Prostate gland (tissue), 2 donors: ENCODE measurements at places on chromosomes 16 and 17.

GRCh38 chr17:48159232-48159631, 51.7 kb downstream of the SNX11 start:
- no peak for DNase-seq

- no peak for DNase-seq
Measured at GRCh38 chr17:39306509-39307212, 80.9 kb upstream of the STAC2 start.

- no peak for DNase-seq
Measured at GRCh38 chr16:10210944-10211343, 28.7 kb upstream of the GRIN2A start.

DNA sequence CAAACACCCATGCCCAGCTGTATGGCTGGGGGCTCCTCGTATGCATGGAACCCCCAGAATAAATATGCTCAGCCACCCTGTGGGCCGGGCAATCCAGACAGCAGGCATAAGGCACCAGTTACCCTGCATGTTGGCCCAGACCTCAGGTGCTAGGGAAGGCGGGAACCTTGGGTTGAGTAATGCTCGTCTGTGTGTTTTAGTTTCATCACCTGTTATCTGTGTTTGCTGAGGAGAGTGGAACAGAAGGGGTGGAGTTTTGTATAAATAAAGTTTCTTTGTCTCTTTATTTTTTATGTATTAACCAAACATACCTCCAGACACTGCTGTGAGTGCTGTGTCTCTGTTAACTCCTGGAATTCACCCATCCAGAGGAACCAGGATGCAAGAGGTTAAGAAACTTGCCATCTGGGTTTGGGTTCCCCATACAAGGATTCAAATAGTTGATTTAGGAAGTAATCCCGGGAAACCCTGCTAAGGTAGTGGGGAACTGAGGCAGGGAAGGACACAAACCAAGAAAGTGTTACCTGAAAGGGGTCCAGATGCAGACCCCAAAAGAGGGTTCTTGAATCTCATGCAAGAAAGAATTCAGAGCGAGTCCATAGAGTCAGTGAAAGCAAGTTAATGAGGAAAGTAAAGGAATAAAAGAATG, 37.4 kb upstream of the IL21R start:
- DNase-seq, result peak; percentile 67

- DNase-seq, result no peak
Measured at GRCh38 chr16:68492543-68493411, 44.5 kb upstream of the SMPD3 start.

GRCh38 chr16:79411805-79412204, 188.7 kb downstream of the MAF start:
- no peak for DNase-seq

- no peak for DNase-seq
Measured at GRCh38 chr17:19295473-19296135, 58.4 kb downstream of the EPN2 start.

DNA sequence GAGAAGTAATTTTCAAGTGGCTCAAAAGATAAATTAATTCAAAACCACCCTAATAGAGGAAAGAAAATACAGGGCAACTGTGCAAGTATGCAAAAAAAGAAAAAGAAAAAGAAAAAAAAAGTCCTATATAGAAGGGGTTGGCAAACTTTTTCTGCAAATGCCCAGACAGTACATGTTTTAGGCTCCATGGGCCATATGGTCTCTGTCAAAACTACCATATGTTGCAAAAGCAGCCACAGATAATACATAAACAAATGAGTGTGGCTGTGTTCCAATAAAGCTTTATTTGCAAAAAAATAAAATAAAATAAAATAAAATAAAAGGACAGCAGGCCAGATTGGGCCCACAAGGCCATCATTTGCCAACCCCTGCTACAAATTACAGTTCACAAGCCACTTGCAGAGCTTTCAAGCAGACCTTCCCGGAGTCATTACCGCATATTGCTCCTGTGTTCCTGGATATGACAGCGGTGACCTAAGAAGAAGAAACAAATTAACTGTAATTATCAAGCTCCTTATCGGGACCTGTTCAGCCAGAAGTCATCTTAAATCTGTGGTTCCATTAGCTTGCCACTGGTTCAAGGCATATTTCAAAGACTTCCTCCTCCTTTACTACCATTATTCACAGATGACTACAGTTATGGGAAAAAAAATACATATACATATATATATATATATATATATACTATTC, 15.9 kb downstream of the ZC3H7A start:
- no peak for DNase-seq

DNA sequence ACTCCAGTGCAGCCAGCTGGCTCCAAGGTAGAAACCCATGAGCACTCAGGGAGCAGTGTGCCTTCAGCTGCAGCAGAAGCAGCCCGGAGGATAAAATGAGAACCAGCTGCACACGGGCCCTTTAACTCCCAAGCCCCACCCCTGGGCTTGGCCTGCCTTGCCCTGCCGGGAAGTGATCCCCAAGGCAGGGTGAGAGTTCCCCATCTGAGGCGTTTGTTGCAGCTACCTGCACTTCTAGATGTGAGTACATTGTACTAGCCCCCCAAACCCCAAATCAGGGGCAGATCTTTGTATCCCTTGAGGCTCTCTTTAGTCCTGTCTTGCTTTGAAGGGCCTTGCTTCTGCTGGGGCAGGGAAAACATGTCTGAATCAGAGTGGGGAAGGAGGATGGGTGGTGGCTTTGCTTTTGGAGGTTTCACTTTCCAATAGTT, at the start of gene MVP:
MVP (plus strand) TSS at position 192 of the 431 bp plus-strand sequence. CDS start 10,088 bp downstream, outside the sequence.
- DNase-seq, result peak; percentile 63

DNA sequence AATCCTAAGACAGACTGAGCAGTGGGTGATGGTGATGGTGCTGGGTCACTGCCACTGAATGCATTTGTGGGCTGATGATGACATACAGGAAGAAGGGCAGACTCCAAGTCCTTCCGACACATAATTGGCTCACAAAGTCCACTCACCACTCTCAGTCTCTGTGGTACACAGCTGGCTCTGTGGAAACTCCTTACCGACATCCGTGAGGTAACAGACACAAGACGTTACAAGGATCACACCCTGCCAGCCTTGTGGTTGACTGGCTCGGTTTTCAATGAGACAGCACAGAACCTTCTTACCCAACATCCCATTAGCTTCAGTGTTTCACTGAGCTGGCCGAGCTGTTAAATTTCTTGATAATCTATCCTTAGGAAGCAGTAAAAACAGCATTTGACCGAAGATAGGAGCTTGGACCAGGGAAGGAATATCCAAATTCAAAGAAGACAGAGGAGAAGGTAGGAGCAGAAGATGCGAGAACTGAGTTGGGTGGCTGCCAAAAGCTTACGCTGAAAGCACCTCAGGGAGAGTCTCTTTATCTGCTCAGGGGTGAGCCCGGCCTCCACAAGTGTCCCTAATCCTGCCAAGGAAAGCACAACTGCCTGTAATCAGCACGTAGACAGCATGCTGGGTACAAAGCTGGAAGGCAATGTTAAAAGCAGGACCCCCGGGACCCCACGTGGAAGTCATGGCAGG, 5.5 kb upstream of the MXRA7 start:
- no peak for DNase-seq

GRCh38 chr16:4373356-4373908, 1.8 kb downstream of the VASN start:
- DNase-seq, result no peak

GRCh38 chr17:74126179-74126900, 77.1 kb upstream of the RPL38 start:
- DNase-seq, result no peak

DNA sequence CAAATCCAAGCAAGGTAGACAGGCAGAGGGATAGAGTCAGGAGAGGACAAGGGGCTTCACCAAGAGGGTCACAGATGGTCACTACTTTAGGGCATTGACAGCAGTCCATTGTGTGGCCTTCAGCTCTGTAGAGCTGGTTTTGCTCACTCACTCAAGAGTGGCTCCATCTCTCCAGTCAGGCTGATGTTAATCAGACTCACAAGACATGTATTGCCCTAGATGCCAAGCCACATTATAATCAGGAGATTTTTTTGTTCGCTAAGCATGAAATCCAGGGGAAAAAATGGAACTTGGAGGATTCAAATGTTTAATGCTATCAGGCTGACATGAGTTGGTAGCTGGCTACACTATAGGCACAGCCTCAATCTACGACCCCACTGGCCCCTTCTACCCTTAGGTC, 32.5 kb downstream of the CD300LF start:
- DNase-seq, result no peak

DNA sequence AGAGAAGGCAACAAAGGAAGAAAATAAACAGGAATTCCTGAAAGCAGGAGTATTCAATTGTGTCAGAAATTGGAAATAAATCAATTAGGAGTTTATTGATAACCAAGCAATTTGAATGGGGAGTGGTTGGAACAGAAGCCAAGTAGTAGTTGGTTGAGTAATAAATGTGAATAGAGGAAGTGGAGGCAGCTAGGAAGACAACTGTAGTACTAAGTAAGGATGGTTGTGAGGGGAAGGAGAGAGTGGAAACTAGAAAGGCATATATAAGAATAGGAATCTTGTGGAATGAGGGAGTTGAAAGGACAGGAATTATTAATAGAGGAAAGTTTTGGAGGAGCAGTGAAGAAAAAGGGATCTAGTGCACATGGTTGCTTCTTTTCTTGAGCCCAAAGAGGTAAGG, 34.4 kb downstream of the NFAT5 start:
- DNase-seq, result no peak

DNA sequence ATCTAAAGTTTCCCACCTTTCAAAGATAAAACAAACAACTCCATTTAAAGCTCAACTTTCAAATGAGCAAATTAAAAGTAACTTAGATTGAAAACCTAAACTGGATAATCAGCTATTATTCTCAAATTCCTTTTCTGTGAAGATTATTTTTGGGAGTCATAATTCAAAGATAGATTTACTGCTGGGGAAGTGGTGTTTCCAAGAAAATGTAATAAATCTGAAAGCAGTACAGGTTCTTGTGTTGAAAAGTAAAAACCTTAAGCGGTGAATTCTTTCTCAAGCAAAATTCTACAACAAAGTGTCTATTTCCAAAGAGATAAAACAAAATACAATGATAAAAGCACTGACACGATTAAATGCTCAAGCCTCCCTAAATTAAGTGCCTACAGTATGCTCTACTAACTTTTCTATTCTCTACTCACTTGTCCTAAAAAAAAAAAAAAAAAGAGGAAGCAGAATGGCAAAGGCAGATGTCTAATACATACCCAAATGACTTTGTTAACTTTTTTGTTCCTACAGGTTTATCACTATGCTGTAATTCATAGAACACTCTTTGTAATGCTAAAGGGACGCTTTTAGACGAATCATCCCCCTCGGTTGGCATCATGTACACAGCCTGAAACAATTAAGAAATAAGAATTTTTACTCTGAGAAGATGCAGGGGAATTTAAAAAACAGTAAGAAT, 34.5 kb downstream of the LITAFD start:
- no peak for DNase-seq

DNA sequence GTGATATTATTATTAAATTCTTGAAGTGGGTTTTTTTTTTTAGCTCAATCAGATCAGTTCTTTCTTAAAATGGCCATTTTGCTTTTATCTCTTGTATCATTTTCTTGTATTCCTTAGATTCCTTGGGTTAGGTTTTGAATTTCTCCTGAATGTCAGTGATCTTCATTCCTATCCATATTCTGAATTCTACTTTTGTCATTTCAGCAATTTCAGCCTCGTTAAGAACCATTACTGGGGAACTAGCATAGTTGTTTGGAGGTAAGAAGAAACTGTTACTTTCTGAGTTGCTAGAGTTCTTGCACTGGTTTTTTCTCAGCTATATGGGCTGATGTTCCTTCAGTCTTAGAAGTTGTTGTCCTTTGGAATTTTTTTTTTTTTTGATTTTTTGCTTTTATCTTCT, 293.1 kb downstream of the MAP2K4 start:
- DNase-seq, result no peak

GRCh38 chr17:66716236-66717026, 118.5 kb upstream of the CACNG5 start:
- DNase-seq, result no peak

GRCh38 chr16:10521681-10522274, 58.6 kb downstream of the EMP2 start:
- DNase-seq, result peak; percentile 47

DNA sequence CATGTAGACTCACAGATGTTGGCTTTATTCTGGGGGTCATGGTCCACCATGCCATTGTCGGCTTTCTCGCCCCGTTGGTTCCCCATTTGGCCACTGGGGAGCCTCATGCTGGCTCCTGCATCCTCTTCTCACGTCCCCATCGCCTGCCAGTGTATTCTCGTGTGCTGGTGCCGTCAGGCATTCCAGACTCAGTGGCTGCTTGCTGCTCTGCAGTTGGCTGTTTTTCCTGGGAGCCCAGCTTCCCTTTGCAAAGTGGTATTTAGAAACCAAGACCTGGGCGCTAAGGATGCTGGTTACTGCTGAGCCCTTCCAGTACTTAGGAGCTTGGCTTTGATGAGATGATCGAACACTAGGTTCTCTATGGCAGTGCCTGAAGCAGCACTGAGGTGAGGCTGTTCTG, 19.1 kb downstream of the CRAMP1 start:
- DNase-seq, result no peak

GRCh38 chr17:80901319-80901718, 90.3 kb upstream of the CHMP6 start:
- DNase-seq, result no peak

- DNase-seq, result no peak
Measured at GRCh38 chr17:38461683-38462082, 33.4 kb downstream of the ARHGAP23 start.

GRCh38 chr17:34125010-34125409, 130.1 kb upstream of the CCL2 start:
- DNase-seq, result no peak

DNA sequence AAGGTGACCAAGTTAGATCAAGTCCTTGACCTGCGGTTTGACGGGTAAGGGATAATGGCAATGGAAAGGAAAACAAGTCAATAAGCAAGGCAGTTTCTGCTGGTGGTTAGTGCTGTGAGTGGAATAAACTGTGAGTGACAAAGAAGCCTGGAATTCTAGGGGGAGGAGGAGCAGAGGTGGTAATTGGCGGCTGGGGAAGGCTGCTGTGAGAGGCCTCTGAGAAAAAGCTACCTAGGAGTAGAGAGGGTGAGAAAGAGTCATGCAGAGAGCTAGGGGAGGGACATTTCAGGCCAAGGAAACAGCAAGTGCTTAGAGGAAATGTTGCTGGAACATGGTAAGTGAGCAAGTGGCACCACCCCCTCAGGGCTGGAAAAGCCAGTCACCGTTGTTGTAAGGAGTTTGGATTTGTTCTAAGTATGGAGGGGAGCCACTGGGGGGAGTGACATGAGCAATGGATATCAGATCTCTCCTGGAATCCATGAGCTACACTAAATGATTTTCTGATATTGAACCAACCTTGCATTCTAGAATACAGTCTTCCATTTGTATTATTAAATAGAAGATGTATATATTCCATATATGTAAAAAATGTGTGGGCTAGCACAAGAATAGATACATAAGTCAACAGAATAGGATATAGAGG, 6.7 kb downstream of the NLRC3 start:
- DNase-seq, result no peak
